ENCODE measurements at places on chromosomes 4 and X. TPM values are rescaled to one million over a fixed set of nuclear protein-coding genes. Genes with fewer than 3 reads are reported as not detected.

STAP1 gene
- 1.7 TPM for total RNA-seq

SPANXA2 gene
- not detected for total RNA-seq

N4BP2 gene
- total RNA-seq = 11.1 TPM

TMPRSS11A gene
- total RNA-seq = 107 TPM

GYPE gene
- total RNA-seq = not detected

P2RY8 gene
- 0.85 TPM for total RNA-seq

RGN gene
- 0.44 TPM for total RNA-seq

NEIL3 gene
- 2.1 TPM for total RNA-seq

AWAT2 gene
- total RNA-seq = not detected

SSX4 gene
- total RNA-seq = not detected

METAP1 gene
- 78.0 TPM for total RNA-seq

NHSL2 gene
- total RNA-seq = 0.23 TPM

BTC gene
- total RNA-seq = 13.4 TPM

EMCN gene
- total RNA-seq = 13.7 TPM

BEX5 gene
- total RNA-seq = not detected

PRKG2 gene
- total RNA-seq = 3.6 TPM

TLR2 gene
- 22.3 TPM for total RNA-seq

RBMXL3 gene
- total RNA-seq = not detected

NPY1R gene
- 0.48 TPM for total RNA-seq

GNRHR gene
- 0.26 TPM for total RNA-seq

ETNPPL gene
- not detected for total RNA-seq

ATP8A1 gene
- total RNA-seq = 3.8 TPM

NPY2R gene
- total RNA-seq = not detected

USP17L27 gene
- total RNA-seq = not detected

CYSLTR1 gene
- 0.94 TPM for total RNA-seq

SUPT20HL2 gene
- not detected for total RNA-seq
